ENCODE measurements at places on chromosomes 13 and 19.

- no peak for DNase-seq
Observed at GRCh38 chr19:7562646-7563393, 27.3 kb downstream of the PNPLA6 start.

- DNase-seq = no peak
Observed at GRCh38 chr13:30700364-30700763, 35.0 kb upstream of the ALOX5AP start.

DNA sequence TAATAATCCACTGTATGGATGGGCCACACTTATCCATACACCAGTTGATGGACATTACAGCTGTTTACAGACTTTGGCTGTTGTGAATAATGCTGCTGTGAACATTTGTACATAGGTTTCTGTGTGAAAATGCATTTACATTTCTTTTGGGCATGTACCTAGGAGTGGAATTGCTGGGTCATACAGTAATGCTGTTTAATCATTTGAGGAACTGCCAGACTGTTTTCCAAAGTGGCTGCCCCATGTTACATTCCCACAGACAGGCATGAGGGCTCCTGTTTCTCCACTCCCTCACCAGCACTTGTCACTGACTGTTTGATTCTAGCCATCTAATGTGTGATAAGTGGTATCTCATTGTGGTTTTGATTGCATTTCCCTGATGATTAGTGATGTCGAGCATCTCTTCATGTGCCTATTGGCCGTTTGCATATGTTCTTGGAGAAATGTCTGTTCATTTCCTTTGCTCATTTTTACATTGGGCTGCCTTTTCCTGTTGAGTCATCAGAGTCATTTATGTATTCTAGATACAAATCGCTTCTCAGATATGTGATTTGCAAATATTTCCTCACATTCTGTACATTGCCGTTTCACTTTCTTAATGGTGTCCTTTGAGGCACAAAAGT, 12.8 kb downstream of the TMEM255B start:
- no peak for DNase-seq

GRCh38 chr19:58010507-58010906, 7.9 kb upstream of the ZNF606 start:
- no peak for DNase-seq

- no peak for DNase-seq
Observed at GRCh38 chr13:98984118-98984517, 6.3 kb upstream of the DOCK9 start.

DNA sequence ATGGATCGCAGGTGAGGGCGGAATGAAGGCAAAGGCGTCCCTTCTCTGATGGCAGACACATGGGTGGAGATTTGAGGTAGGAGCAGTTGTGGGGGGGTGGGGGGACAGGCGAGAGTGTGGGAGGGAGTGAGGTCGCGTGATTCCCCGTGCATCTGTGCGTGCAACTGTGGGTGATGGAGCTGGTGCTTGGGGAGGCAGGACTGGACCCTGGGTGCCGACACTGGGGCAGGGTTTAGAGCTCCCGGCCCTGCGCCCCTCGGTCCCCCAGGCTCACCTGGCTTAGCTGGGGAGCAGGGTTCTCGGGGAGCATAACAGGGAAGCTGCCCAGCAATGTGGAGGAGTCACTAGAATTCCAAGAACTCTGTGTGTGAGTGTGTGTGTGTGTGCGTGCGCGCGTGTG, 3.4 kb downstream of the TMPRSS9 start:
- no peak for DNase-seq

Measured in activated T-helper 9 cell treated with anti-CD3 and anti-CD28 coated beads, Interleukin-2, amount 50 U/mL, for 16 hours (primary cell).